ENCODE measurements at places on chromosomes 5 and 9. TPM values are rescaled to one million over a fixed set of nuclear protein-coding genes. Genes with fewer than 3 reads are reported as not detected.
A peak's percentile ranks its signal among the peaks of the same experiment; 100 is the strongest.

SLC6A19 gene
- polyA plus RNA-seq = 0.80 TPM

FIBCD1 gene
- polyA plus RNA-seq = 9.6 TPM

ASPN gene
- 2.5 TPM for polyA plus RNA-seq

IRX2 gene
- polyA plus RNA-seq = not detected

SPAG8 gene
- not detected for polyA plus RNA-seq

GRCh38 chr9:96493757-96494156, 43.8 kb downstream of the HABP4 start:
- no peak overlapping the region for H3K4me3 ChIP-seq
- no peak overlapping the region for H3K27ac ChIP-seq
- DNase-seq = no peak
- no peaks in the 10 kb centered on the region for H3K4me1 ChIP-seq
- H3K36me3 ChIP-seq = peaks cover 15% of the 10 kb centered on the region

DNA sequence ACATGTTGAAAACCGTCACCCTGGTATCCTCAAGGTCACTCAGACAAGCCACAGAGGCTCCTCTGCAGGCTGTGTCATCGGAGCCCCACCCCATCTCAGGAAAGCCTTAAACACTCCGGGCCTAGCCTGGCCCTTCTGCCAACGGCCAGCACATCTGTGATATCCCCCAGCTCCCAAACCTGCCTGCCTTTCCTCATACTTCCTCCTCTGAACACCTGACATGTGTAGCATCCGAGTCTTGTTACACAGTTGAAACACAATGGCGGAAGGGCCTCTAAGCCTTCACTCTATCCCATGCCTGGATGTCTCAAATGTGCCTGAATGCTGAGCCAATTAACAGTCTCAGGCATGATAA, 32.9 kb upstream of the TGFBR1 start:
- no peak overlapping the region for H3K4me3 ChIP-seq
- H3K36me3 ChIP-seq = peaks cover 29% of the 10 kb centered on the region
- peak overlapping the region; percentile 29 for H3K27ac ChIP-seq
- no peaks in the 10 kb centered on the region for H3K27me3 ChIP-seq
- DNase-seq = no peak

DNA sequence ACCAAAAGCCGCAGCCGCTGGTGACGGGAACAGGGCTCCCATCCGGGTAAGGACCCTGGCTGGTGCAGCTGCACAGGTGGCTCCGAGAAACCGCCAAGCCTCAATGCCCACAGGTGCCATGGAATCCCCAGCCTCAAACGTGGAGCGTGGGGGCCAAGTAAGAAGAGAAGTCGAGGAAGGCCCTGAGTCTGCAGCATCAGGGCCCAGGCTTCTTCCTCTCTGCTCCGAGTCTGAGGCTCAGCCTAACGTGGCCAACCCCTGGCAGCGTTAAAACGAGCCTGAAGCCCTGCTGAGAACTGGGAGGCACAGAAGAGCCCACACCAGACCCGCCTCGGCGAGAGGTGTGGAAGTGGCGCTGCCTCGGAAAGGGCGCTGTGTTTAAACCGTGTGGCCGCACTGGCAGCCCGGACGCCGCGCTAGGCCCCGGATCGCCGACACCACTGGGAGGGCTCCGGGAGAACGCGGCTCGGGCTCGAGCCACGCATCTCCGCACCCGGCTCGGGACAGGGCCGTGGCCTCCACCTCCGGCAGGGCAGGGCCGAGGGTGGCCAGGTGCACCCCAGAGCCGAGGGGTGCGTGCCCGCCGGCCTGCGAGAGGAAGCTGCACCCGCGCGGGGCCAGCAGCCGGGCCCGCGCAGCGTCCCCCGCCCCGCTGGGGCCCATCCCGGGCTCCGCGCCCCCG, 730 bp downstream of the ZMYND19 start:
- peak overlapping the region; percentile 31 for H3K27ac ChIP-seq
- peak overlapping the region; percentile 45 for H3K4me3 ChIP-seq
- H3K27me3 ChIP-seq = no peaks in the 10 kb centered on the region
- H3K4me1 ChIP-seq = peaks cover 23% of the 10 kb centered on the region
- peaks cover 26% of the 10 kb centered on the region for H3K36me3 ChIP-seq

DNA sequence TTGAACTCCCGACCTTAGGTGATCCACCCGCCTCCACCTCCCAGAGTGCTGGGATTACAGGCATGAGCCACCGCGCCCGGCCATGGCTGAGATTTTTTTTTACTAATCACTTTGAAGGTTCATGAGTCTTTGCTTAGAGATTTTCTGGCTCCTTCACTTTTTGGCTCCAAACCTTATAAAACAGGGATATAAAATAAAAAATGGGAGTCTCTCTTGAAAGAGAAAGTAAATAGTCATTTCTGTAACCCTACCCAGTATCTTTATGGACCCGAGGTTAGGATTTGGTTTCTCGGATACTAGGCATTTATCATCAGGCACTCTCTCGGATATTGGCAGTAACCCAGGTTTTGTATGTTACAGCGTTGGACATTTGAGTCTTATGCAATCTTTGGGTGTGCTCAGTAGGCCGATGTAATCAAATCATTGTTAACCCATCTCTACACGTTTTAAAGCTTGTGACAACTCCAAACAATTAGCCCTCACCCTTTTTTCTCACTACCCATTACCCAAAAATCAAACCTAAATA, 25.3 kb downstream of the STXBP1 start:
- no peak overlapping the region for H3K4me3 ChIP-seq
- DNase-seq = no peak
- H3K36me3 ChIP-seq = no peaks in the 10 kb centered on the region

GRCh38 chr9:33170464-33171415, 3.6 kb upstream of the B4GALT1 start:
- H3K4me1 ChIP-seq = no peaks in the 10 kb centered on the region
- no peak overlapping the region for H3K4me3 ChIP-seq
- DNase-seq = peak; percentile 80
- H3K36me3 ChIP-seq = no peaks in the 10 kb centered on the region

GRCh38 chr9:126745574-126746411, 59.0 kb upstream of the ZBTB43 start:
- H3K4me1 ChIP-seq = no peaks in the 10 kb centered on the region
- no peaks in the 10 kb centered on the region for H3K27me3 ChIP-seq
- no peaks in the 10 kb centered on the region for H3K36me3 ChIP-seq
- DNase-seq = no peak
- H3K27ac ChIP-seq = no peak overlapping the region

DNA sequence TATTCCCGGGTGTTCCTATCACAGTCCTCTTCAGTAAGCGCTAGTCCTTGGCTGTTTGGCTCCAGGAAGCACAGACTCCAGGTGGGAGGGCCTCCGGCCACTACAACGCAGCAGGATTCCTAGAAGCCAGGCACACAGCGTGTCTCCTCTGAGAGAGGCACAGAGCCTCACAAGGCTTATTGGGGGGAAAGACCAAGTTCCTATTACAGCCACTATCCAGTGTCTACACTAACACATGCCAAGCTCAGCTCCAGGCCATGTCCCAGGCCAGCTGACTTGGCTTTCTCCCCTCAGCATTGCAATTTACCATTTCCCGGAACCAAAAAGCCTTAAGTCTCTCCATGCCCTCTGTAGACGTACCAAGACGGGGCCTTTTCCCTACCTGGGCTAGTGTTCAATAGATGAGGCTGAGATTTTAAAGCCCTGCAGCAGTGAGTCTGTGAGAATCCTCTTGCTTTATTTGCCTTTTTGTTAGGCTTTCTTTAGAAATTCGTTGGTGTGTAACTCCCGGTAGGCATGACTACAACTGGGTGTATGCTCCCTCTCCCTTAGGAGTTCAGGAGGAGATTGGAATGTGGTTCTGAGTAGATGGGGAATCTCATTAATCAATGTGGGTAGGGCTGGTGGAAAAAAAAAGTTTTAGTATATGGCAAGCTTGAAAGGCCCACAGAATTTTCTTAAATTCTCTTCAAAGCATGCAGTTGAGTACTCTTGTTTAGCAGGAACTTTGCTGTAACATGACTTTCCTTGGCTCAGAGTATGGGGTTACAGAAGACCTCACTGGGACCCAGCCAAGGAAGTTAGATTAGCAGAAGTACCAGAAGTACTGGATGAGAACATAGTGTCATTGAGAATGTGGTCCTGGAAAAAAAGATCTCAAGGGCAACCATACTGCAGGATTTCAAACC, 84.3 kb upstream of the SLC1A3 start:
- no peak overlapping the region for H3K27ac ChIP-seq
- no peaks in the 10 kb centered on the region for H3K36me3 ChIP-seq
- no peaks in the 10 kb centered on the region for H3K27me3 ChIP-seq
- H3K4me1 ChIP-seq = no peaks in the 10 kb centered on the region
- DNase-seq = no peak

GRCh38 chr5:116478491-116478890, 96.1 kb downstream of the SEMA6A start:
- no peak for DNase-seq
- no peaks in the 10 kb centered on the region for H3K27me3 ChIP-seq
- no peak overlapping the region for H3K27ac ChIP-seq

- H3K36me3 ChIP-seq = no peaks in the 10 kb centered on the region
- H3K27me3 ChIP-seq = no peaks in the 10 kb centered on the region
- DNase-seq = no peak
- H3K4me1 ChIP-seq = no peaks in the 10 kb centered on the region
- peak overlapping the region; percentile 17 for H3K27ac ChIP-seq
- peak overlapping the region; percentile 18 for H3K4me3 ChIP-seq
Observed at GRCh38 chr9:21688108-21689102, 114.0 kb upstream of the MTAP start.

- H3K27me3 ChIP-seq = no peaks in the 10 kb centered on the region
- H3K27ac ChIP-seq = no peak overlapping the region
- H3K4me3 ChIP-seq = no peak overlapping the region
- H3K36me3 ChIP-seq = no peaks in the 10 kb centered on the region
- no peak for DNase-seq
Observed at GRCh38 chr5:9069650-9070049, 476.2 kb downstream of the SEMA5A start.

DNA sequence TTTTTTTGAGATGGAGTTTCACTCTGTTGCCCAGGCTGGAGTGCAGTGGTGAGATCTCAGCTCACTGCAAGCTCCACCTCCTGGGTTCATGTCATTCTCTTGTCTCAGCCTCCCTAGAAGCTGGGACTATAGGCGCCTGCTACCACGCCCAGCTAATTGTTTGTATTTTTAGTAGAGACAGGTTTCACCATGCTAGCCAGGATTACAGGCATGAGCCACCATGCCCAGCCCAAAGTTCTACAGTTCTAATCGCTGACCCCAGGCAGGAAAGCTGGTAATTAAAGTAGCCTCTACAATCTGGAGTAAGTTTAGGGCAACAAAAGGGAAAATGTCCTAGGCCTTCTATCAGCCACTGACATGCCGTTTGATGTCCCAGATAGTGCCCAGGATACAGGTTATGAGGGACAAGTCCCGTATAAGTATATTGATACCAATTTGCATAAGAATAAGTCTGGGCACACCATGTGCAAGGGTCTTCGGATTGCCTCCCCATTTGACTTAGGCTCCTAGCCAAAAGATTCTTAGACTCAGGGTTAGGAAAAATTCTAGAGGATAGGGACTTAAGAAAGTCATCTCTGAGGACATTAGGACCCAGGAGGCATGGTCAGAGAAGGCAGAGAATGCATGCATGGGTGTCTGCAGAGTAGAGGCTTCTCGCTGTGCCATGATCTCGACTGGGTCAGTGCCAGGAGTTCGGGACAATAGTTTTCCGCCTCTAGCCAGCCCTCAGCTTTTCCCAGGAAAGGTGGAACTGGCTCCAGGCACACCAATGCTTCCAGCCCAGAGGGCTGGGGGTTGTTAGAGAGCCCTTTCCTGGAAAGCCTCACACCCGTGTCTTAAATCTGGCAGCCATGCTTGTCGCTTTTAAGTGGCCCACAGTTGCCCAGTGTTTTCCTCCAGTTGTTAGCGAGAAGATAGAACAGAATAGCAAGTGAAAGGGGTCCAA, 1111.1 kb downstream of the TAF11L14 start:
- H3K4me3 ChIP-seq = peak overlapping the region; percentile 50
- H3K4me1 ChIP-seq = no peaks in the 10 kb centered on the region
- no peak for DNase-seq
- no peaks in the 10 kb centered on the region for H3K36me3 ChIP-seq
- H3K27me3 ChIP-seq = no peaks in the 10 kb centered on the region

DNA sequence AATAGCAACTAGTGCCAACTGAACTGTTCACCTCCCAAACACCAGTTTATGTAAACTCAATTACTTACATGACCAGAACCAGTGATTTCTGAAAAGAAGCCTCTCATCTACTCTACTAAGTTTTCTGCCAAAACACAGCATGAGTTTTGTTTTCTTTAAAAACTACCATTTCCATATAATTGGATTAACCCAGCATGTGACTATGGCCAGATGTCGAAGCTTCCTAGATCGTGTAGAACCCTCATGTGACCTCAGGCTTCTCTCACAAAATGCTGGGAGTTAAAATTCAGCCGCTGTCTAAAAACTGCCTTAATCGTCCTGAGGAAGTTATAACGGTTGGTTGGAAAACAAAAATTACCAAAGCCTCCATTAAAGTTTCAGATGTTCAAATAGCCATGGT, 303.5 kb downstream of the IRX1 start:
- no peaks in the 10 kb centered on the region for H3K27me3 ChIP-seq
- no peak overlapping the region for H3K27ac ChIP-seq
- no peaks in the 10 kb centered on the region for H3K36me3 ChIP-seq
- DNase-seq = no peak
- no peak overlapping the region for H3K4me3 ChIP-seq
